Stimulated activated CD8-positive, alpha-beta memory T cell treated with anti-CD3 and anti-CD28 coated beads, Interleukin-7, amount 100 ng/mL, for 24 hours (primary cell): ENCODE measurements at places on chromosomes 3 and 15.

DNA sequence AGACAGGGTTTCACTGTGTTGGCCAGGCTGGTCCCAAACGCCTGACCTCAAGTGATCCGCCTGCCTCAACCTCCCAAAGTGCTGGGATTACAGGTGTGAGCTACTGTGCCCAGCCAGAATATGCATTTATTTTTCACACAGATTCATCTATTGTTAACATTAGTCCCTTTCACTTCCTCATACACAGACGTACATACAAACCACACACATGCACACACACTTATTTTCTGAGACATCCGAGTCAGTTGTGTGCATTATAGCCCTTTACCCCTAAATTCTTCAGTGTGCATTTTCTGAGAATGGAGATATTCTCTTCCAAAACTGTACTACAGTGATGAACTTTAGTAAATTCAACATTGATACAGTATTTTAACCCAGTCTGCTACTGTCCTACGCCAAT is 15.0 kb upstream of the MEX3B start:
- DNase-seq: no peak

- DNase-seq: no peak
Measured at GRCh38 chr3:12473511-12473910, 10.8 kb upstream of the TSEN2 start.

- DNase-seq: no peak
Measured at GRCh38 chr15:51334011-51334451, 4.4 kb downstream of the CYP19A1 start.

GRCh38 chr3:148816427-148816826 is 11.2 kb upstream of the CPB1 start:
- DNase-seq: no peak

- no peak for DNase-seq
Measured at GRCh38 chr15:40281057-40281800, 1.6 kb downstream of the ANKRD63 start.

DNA sequence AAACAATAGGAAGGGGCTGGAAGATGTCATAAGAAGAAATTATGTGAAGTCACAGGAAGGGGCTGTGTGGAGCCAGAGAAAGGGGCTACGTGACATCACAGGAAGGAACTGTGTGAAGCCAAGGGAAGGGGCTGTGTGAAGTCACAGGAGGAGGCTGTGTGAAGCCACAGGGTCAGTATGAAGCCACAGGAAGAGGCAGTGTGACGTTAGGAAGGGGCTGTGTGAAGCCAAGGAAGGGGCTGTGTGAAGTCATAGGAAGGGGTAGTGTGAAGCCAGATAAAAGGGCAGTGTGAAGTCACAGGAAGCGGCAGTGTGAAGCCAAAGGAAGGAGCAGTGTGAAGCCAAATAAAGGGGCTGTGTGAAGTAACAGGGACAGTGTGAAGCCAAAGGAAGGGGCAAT is 32.5 kb downstream of the GASK1A start:
- DNase-seq: no peak

GRCh38 chr3:101149707-101150106 is 156.5 kb upstream of the ABI3BP start:
- DNase-seq: no peak

DNA sequence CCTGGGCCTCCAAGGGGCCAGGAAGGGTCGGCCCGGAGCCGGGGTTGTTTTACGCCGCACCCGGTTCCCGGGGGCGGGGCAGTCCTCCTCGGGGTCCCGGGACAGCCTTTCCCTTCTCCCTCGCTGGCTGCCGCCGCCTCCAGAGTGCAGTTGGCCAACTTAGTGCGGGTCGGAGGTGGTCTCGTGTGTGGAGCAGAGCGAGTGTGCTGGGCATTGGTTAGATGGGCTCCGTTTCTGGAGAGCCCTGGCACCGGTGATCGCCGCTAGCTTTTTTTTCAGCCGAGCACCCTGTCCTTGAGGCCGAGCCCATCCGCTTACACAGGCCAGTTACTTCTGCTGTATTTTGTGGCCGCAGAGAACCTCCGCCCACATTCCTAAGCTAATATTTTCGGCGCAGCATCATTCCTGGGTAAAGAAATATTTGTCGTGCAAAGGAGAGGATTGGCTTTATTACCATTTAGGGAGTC is 585 bp downstream of the KIF23 start:
- DNase-seq: no peak

- no peak for DNase-seq
Measured at GRCh38 chr15:86010891-86011290, 68.8 kb upstream of the AGBL1 start.

GRCh38 chr15:28885128-28885629 is 595 bp upstream of the APBA2 start:
- no peak for DNase-seq

DNA sequence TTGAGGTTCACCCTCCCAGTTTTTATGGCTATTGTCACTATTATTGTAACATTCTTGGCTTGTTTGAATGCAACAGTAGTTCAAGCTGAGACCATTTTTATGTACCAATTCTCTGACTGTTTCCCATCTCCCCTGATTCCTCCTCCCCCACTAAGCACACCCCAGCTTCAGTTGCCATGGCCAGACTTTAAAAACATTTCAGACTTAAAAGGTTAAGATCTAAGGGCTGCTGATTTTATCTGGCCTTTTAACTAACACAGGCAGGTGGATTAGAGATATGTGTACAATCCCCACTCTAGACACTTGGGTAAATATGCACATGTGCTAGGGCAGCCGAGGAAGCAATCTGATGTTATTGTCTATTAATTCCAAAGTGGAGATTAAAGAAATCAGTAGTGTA is 386.3 kb upstream of the NR2F2 start:
- no peak for DNase-seq

DNA sequence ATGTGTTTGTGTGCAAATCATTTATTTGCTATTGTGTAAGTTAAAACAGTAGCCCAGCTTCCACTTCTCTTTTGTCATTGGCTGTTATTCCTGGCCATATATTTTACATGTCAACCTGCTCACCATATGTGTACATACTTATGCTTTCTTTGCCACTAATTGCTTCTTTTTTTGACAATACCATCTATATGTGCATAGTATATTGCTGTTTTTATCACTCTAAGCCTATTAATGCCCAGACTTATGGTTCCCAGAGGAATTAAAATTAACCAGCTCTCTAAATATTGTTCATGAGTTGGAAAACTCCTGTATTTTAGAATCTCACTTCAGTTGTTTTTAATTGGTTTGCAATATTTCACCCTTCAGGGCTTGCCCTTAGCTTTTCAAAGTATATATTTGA is 428.9 kb downstream of the MECOM start:
- no peak for DNase-seq

DNA sequence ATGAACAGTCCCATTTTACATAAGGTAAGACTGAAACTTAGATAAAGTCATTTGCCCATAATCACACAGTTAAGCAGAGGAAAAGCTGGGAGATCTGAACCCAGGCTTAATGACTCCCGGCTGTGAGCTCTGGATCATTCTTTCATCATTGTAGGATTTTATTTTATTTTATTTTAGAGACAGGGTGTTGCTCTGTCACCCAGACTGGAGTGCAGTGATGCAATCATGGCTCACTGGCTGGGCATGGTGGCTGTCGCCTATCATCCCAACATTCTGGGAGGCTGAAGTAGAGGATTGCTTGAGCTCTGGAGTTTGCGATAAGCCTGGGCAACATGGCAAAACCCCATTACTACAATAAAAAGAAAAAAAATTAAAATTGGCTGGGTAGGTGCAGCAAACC is 31.2 kb upstream of the RAF1 start:
- DNase-seq: no peak

- DNase-seq: no peak
Measured at GRCh38 chr15:73518180-73518862, 75.4 kb downstream of the REC114 start.

- DNase-seq: no peak
Measured at GRCh38 chr3:50627407-50628051, 10.6 kb downstream of the MAPKAPK3 start.

- peak; percentile 9 for DNase-seq
Measured at GRCh38 chr15:74320352-74321247, 46.8 kb downstream of the CYP11A1 start.

- no peak for DNase-seq
Measured at GRCh38 chr3:171976526-171976925, 62.9 kb upstream of the FNDC3B start.

GRCh38 chr15:101250873-101251829 is 697 bp downstream of the CHSY1 start:
- DNase-seq: no peak

- DNase-seq: no peak
Measured at GRCh38 chr15:26081758-26082220, 218.7 kb upstream of the ATP10A start.

GRCh38 chr3:190381441-190381840 is 6.5 kb upstream of the CLDN16 start:
- DNase-seq: no peak

GRCh38 chr3:111932946-111933345 is 45.9 kb upstream of the ABHD10 start:
- no peak for DNase-seq

DNA sequence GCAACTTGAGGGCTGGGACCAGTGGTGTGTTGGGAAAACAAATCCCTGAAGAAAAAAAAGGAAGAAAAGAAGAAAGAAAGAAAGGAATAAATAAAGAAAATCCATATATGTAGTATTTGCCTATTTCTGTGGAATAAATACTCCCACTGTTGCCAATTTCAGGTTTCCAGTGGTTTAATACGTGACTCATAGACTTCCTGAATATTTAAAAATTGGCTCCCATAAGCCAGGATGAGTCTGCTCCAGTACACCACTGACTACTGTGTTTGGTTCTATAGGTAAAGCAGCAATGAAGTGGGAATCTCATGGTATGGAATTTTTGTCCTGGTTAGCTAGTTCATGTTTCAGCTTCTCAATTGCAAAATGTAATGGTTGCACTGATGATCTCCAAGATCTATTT is 31.6 kb downstream of the PYDC2 start:
- no peak for DNase-seq

DNA sequence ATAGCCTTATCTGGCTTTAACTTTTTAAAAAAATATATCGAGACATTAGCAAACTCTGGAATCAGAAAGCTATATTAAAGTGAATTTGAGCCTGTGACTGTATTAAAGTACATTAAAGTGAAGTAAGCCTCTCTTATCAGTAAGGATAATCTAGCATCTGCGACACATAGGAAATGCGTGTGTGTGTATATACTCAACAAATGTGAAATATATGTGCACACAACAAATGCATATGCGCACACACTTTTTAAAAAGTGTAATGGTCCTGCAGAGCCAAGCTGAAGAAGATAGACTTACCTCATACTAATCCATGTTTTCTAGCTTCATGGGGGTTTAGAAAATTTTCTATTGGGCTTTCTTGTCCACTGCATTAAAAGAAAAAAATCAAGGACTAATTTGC is 437.1 kb downstream of the ZIC1 start:
- no peak for DNase-seq

DNA sequence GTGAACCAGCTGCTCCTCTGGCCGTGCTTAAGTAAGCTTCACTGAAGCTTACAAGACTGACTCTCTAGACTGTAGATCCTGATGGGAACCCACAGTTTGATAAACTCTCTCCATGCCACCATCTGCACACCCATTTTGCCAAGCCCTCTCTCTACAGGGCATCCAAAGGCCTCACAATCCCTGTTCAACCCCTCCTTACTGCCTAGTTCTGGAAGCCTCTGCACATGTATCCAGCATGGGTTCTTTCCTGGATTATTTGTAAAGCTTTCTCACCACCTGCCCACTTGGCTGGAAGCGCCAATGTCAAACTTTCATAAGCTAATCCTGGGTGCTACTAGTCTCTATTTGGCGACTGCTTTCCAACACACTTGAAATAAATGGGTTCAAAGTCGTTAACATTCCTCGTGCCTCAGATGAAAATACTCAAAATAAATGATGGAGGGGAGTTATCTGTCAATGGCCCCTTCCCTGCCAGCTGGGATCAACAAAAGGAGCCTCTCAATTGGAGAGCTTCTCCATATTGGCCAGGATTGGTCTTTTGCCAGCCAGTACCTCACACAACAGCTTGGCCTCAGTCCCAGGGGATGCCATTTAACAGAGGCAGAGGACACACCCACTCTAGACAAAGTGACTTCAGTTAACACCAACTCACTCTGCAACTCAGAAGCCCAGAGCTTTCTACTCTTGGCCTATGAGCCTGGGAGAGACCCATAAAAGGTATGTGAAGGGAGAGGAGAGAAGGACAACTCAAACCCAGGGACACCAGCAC is 48.1 kb downstream of the SH3BP5 start:
- no peak for DNase-seq

DNA sequence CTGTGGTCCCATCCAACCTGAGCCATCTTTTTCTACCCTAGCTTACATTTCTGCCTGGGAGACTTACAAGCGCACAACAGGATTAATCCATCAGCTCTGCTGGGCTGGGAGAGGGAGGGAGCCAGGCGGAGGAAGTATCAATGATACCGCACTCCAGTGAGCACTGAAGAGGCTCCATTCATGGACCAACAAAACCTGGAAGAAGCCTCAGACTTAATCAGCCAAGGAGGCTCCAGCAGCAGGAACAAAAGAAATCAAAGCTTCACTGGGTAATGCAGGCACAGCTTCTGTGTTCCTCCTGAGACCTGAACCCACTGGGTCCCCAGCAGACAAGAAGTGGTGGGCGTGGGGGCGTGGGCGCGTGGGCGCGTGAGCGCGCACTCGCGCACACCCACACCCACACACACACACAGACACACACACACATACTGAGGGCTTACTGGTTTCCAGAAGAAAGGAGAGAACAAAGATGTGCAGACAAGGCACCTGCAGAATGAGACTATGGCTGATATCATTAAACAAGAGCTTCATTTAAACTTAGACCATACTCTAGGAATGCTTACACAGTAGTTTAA is 87.0 kb upstream of the BOC start:
- DNase-seq: no peak

- DNase-seq: no peak
Measured at GRCh38 chr15:98893401-98893800, 114.2 kb downstream of the PGPEP1L start.

GRCh38 chr3:27097182-27097581 is 272.0 kb downstream of the NEK10 start:
- no peak for DNase-seq

- DNase-seq: no peak
Measured at GRCh38 chr3:181382656-181383055, 329.1 kb upstream of the SOX2 start.

GRCh38 chr3:117622171-117622841 is 912.7 kb downstream of the TUSC7 start:
- no peak for DNase-seq

DNA sequence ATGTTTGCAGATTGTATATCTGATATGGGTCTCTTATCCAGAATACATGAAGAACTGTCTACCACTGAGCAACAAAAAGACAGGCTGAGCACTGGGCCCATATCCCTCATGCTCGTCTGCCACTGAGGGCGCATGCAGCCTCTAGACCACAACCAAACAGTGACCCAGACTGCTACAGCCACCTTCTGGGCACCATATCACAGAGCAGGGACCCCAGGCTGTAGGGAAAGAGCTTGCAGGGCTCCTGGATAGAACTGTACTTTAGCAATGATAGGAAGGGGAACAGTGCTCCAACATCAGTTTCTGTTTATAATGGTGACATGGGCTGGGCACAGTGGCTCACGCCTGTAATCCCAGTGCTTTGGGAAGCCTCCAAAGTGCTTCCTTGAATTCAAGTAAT is 40.2 kb upstream of the TMEM87A start:
- no peak for DNase-seq

- DNase-seq: no peak
Measured at GRCh38 chr3:100482176-100482575, 10.2 kb upstream of the TMEM45A start.
